ENCODE measurements at places on chromosomes 1 and 21.

DNA sequence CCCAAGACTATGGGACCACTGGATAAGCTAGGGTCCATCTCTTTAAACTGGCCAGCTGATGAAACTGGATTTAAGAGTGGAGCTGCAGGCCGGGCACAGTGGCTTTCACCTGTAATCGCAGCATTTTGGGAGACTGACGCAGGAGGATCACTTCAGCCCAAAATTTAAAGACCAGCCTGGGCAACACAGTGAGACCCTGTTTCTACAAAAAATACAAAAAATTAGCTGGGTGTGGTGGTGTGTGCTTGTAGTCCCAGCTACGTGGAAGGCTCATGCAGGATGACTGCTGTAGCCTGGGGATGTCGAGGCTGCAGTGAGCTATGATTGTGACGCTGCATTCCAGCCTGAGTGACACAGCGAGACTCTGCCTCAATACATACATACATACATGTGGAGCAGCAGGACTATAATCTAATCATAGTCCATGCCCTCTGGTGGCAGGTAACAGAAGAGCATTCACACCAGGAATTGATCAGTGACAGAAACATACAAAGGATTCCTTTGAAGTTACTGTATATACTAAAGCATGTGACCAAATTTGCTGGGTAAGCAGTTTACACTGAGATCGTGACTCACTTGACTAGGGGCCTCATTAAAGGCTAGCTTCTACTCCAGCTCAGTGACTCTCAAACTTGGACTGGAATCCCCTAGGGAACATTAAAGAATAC lies 101.5 kb upstream of the SLFNL1 start:
- DNase-seq = no peak

DNA sequence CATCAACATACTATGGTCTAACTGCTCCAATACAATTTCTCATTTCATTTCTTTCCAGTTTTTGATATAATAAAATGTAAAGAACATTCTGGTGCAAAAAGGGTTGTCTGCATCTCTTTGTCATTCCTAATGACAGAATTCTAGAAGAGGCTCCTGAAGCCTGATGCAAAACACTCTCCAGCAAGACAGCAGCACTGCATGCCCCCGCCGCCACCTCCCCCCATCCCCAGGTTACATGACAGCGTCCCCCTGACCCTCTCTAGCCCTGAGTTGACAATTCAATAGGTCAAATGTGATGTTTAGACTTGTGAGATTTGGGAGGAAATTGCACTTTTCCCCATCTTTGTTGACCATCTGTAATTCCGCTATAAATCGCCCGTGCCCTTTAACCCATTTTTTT lies 64.6 kb upstream of the C1orf21 start:
- DNase-seq = no peak

DNA sequence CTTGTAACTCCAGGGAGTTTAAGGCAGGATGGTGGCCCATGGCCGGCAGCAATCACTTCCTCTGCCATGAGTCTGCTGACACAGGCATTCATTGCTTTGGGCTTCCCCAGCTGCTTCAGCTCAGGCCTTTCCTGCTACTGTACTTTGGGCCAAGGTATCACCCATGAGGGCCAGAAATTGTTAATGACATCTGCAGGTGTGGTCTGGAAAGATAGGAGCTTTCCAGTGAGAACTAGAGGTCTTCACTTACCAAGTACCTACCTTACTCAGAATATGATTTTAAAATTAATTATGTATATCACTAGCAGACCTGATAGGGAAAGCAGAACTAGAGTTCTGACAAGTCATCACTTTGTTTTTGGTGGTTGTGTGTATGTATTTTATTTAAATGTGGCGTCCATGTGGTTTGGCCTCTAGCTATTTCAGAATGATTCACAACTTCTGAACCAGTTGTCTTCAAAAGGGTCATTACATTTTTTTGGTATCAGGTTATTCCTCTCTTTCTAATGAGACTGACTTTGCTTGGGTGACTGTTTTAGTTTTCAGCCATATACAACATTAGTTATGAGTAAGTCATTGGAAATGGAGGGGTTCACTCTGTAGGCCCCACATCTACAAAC lies 2.7 kb downstream of the RGL1 start:
- DNase-seq = no peak

DNA sequence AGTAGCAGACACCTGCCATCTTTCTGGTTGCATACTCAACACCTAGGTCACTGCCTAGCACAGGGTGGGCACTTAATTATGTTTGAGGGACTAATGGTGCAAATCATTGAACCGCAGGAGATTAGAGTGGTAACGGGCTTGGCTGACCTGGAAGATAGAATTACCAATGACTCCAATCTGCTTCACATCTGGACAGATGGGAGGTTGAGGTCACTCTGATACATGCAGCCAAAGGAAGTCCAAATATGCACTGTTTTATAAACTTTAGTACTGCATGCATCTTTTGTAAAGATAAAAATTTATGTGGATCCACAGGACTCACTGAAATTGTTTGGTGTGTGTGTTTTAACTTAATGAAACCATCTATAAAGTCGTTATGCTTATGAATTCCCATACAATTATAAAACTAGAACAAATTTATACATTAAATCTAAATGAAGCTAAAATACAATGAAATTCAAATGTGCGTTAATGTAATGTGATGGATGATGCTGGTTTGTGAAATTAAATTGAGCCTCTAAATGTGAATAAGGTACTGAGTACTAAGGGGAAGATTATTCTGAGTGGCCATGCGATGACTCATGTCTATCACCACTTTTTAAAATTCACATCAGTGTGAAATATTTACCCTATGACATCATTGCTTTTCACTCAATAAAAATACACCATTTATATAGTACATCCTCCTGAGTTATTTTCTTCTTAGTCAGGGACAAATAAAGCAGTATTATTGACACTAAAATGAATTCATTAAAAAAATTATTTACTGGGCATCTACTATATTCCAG lies 224.7 kb upstream of the FAM78B start:
- DNase-seq = no peak

DNA sequence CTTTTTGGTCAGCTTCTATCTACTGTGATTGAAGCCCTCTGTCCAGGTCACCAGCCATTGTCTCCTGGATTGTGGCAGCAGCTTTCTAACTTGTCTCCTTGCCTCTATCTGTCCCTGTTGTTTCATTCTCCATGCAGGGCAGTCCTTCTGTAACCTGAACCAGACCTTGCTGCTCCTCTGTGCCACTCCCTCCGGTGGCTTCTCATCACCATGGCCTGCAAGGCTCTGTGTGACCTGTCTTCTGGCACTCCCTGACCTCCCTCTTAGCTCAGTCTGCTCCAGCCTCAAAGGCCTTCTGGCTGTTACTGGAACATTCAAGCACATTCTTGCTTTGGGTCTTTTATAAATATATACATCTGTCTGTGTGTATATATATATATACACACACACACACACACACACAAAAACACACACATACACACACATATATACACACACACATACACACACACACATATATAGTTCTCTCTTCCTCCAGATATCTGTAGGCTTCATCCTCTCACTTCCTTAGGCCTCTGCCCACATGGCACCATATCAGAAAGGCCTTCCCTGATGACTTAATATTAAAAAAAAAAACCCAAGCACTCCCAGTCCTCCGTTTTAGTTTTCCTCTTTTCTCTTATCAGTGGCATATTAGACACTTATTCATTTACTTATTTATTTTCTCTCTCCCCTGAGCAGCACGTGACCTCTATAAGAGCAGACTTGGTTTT lies 21.2 kb upstream of the JUN start:
- DNase-seq = no peak

DNA sequence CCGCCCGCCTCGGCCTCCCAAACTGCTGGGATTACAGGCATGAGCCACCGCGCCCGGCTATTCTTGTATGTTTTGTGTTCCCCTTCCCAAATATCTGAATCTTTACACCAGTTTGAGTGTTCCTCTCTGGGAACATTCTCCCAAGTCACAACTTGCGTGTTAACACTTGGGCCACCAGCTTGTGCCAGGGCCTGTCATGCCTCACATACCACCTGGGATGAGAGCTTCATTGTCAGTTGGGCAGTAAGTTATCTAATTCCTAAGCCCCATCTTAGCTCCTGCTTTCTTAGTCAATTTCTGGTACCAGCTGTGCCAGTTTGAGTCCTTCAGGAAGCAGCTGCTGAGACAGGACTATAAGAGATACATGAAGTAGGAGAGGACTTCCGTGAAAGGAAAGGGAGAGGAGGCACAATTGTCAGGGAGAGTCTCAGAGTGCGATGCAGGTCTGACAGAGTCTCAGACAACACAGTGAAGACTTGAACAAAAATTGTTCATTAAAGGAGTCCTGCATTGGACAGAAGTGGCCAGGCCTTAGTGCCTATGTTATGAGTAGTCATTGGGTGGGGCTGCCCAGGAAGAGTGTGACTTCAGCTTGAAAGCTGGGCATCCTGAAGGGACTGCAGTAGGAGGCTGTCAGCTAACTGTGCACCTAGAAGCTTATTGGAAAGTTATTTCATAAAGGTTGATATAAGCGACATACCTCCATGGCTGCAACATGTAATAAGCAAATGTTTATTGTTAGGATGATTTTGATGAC lies 17.3 kb downstream of the ZFYVE9 start:
- no peak for DNase-seq

DNA sequence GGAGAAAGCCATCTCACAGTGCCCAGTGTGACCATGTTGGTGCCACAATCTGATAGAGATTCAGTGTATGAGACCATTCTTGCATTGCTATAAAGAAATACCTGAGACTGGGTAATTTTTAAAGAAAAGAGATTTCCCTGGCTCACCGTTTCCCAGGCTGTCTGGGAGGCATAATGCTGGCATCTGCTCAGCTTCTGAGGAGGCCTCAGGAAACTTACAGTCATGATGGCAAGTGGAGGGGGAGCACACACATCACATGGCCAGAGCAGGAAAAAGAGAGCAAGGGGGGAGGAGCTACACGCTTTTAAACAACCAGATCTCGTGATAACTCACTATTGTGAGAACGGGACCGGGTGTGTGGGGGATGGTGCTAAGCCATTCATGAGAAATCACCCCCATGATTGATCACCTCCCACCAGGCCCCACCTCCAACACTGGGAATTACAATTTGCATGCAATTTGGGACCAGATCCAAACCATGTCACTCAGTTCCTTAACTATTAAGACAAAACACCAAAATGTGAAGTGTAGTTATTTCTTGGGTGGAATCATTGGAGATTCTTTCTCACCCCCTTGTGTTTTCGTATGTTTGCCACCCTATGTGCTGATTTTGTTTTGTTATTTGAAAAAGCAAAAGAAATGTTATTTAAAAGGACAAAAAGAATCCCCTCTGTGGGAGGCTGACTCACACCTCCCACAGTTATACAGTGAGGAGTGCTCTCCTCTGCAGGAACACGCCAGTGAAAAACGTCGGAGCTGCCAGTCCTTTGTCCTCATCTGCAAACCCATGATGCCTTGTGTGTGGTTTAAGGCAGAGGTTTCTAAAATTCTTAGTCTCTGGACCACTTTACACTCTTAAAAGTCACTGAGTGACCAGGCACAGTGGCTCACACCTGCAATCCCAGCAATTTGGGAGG lies 46.9 kb upstream of the IFNLR1 start:
- DNase-seq = no peak

Measured in KG1 (cell line).